Activated CD4-positive, CD25-positive, alpha-beta regulatory T cell (primary cell): ENCODE measurements at places on chromosomes 7 and 10.

GRCh38 chr7:158750702-158751101 lies 46.1 kb upstream of the NCAPG2 start:
- DNase-seq: no peak

DNA sequence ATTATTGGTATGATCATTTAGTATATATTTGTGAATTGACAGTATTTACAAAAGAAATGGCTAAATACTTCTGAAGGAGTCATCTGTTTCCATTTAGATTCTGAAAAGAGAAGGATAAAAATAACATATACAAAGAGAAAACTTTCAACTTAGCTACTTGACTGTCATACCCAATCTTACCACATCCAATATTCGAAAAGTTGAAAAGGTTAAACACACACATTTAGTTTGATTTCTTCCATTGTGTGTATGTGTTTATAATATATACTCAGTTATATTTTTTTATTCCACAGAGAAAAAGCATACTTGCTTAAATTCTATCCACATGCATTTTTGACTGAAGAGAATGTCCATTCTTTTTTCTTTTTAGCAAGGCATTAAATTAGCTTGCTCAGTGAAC lies 470.7 kb downstream of the TFEC start:
- DNase-seq: no peak

- DNase-seq: no peak
Measured at GRCh38 chr10:110868981-110869380, 2.7 kb upstream of the PDCD4 start.

DNA sequence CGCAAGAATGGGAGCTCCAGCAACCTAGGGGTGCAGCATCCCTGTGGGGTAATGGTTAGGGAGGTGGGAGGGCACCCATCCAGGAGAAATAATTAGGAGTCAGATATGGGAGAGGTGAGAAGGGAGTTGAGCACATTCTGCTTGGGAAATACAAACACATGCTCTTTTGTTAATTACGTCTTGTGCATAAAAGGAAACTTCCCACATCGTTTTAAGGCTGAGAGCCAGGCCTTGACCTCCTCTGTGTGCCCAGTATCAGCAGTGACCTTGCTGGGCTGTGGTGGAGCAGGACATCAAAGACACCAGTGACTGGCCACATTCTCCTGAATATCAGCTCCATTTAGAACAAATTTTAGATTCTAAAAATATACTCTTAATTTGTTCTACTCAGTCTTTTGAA lies 22.6 kb downstream of the AKR1C4 start:
- DNase-seq: no peak

DNA sequence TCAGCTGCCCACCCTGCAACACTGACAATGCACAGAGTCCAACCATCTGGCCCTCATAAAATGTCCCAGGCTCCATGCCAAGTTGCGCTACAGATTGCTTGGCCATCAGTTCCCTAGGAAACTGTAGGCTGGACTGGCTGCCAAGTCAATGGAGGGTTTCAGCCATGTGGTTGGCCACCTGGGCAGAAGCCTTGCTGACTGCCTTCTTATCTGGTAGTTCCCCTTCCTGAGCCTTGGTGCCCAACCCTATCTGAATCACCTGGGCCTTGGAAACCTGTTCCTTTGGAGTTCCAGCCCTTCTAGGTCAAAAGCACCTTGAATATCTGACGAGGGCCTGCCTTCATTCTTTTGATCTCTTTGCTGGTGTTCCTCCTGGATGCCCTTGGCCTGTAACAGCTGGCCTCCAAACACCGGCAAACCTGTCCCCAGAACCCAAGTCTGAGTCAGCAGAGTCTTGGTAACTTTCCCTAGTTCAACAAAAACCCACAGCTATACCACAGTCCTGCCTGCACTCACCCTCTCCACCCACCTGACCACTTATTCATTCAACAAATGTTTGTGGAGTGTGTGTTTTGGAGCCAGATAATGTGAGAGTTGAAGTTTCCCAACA lies 37.4 kb upstream of the KDM7A start:
- no peak for DNase-seq

DNA sequence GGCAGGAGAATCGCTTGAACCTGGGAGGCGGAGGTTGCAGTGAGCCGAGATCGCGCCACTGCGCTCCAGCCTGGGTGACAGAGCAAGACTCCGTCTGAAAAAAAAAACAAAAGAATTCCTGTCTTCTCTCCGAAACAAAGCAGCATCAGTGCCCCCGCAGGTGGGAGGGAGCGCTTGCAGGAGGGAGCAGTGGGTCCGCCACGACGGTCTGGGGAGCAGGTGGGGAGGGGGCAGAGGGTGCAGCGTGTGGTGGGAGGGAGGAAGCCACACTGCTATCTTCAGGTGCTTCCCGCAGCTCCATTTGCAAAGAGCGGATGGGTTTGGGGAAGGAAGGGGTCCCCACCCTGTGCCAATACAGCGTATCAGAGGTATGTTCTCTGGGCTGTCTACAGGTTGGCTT lies 31.7 kb downstream of the LIMK1 start:
- DNase-seq: no peak

DNA sequence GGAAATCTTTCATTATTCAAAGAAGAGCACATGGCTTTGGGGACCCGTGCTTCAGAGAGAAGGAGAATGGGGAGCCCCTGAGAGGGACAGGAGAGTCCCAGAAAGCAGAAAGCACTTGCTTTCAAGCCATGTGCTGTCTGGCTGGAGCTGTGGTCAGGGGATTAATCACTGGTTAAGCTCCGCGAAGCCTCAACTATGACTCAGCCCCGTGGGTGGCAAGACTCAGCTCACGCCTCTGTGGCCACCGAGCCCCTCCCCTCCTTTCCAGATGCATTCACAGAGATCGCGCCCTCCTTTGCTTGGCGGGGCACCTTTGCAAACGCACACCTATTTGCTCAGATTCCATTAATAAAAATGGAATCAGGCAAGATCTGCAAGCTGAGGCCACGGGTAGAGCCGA lies 202.9 kb upstream of the TCERG1L start:
- DNase-seq: no peak

GRCh38 chr10:22054961-22055360 lies 51.4 kb upstream of the DNAJC1 start:
- DNase-seq: no peak

GRCh38 chr7:116271161-116271913 lies 61.0 kb downstream of the TES start:
- DNase-seq: no peak

- DNase-seq: no peak
Measured at GRCh38 chr7:82331234-82331633, 112.3 kb downstream of the CACNA2D1 start.

- no peak for DNase-seq
Measured at GRCh38 chr7:152865011-152865410, 105.5 kb downstream of the ACTR3B start.

GRCh38 chr7:91557789-91558404 lies 293.7 kb downstream of the FZD1 start:
- DNase-seq: no peak
